GM12878 (cell line): ENCODE measurements at places on chromosomes 13 and 19.

DNA sequence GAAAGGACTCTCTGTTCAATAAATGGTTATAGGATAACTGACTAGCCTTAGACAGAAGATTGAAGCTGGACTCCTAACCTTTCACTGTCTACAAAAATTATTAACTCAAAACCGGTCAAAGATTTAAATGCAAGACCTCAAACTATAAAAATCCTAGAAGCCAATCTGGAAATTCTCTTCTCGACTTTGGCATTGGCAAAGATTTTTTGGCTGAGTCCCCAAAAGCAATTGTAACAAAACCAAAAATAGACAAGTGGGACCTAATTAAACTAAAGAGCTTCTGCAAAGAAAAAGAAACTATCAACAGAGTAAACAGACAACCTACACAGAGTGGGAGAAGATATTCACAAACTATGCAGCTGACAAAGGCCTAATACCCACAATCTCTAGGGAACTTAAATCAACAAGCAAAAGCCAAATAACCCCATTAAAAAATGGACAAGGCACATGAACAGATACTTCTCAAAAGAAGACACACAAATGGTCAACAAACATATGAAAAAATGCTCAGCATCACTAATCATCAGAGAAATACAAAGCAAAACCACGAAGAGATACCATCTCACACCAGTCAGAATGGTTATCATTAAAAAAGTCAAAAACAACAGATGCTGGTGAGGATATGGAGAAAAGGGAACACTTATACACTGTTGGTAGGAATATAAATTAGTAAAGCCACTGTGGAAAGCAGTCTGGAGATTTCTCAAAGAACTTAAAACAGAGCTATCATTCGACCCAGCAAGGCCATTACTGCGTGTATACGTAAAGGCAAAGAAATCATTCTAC, 266.3 kb downstream of the DNAJC15 start:
- DNase-seq, result no peak

DNA sequence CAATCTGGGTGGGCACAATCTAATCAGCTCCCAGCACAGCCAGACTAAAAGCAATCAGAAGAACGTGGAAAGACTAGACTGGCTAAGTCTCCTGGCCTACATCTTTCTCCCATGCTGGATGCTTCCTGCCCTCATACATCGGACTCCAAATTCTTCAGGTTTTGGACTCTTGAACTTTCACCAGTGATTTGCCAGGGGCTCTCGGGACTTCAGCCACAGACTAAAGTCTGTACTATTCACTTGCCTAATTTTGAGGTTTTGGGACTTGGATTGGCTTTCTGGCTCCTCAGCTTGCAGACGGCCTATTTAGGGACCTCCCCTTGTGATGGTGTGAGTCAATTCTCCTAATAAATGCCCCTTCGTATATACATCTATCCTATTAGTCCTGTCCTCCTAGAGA, 66.6 kb upstream of the SOX21 start:
- DNase-seq, result no peak

GRCh38 chr13:99031832-99032231, 54.0 kb upstream of the DOCK9 start:
- no peak for DNase-seq

GRCh38 chr13:29888306-29888705, 37.9 kb upstream of the UBL3 start:
- no peak for DNase-seq
